NCI-H1092 treated with DMSO at 0.1 percent for 48 hours (cell line): ENCODE measurements at places on chromosomes 12 and 14.

DNA sequence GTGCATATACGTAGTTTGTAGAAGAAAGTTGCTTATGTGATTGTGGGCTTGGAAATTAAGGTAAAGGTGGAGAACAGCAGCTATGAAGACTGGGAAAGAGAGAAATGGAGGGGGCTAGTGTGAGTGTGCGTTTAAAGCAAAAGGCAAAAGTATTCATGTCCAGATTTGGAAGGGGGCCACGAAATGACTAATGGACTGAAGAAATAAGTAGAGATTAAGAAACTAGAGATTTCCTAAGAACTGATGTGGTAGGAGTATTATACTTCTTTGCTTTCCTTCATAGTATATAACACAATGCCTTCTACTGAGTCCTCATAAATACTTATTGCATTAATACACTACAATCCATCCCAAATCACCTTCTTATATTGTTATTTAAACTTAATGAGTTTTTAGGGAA, 298.6 kb upstream of the NOVA1 start:
- DNase-seq: no peak

DNA sequence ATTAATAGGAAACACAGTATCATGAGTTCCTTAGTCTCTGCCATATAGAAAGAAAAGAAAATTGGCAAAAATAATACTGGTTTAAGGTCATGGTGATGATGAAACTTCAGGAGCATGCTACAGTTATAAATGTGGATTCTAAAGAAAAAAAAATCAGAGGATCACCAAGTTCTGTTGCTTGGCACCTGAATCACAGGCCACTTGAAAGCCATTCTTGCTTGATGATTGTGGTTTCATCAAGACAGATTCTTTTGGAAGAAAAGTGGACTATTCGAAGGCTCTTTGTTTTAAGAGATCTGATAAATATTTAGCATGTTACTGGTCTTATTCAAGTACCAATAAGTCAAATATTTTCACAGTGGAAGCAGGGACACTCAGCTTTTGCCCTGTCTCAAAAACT, 148.9 kb downstream of the SAMD4A start:
- DNase-seq: no peak

DNA sequence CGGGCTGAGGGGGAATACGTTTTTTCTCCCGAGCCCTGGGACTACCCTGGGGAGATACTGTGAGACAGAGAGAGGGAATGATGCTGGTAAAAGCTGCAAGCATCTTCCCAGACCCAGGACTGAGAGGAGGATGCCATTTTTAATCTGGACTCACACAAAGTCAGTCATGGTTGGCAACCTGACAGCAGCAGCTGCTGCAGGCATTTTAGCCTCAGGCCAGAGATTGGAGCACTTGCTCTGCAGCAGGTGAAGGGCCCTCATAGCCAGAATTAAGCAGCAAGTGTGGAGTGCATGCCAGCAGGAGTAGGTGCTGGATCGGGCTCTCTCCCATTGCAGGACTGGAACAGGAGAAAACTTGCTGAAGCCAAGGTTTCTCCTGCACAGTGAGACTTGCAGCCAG, 361.1 kb upstream of the CLEC14A start:
- DNase-seq: peak; percentile 55

DNA sequence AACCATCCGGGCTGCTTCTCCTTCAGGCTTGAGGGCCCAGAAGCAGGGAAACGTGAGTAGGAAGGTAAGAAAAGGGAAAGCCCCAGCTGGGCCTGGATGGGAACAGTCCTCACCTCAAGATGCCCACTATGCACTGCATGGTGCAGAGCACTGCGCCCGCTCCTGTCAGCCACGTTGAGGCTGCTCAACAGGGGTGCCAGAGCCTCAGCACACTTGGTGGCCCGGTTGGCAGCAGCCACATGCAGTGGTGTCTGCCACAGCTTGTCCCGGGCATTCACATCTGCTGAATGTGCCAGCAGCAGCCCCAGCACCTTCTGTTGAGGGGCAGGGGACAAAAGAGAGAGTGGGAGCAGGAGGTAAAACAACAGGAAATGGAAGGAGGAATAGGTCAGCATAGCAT, 2.5 kb downstream of the ANKRD52 start:
- no peak for DNase-seq

GRCh38 chr12:11793921-11794710, 144.6 kb downstream of the ETV6 start:
- no peak for DNase-seq

- peak; percentile 69 for DNase-seq
Observed at GRCh38 chr12:16939871-16940306, 333.9 kb upstream of the LMO3 start.

GRCh38 chr12:66154776-66155175, 15.0 kb downstream of the TMBIM4 start:
- no peak for DNase-seq

- DNase-seq: no peak
Observed at GRCh38 chr14:74064426-74064825, 19.8 kb downstream of the ALDH6A1 start.

DNA sequence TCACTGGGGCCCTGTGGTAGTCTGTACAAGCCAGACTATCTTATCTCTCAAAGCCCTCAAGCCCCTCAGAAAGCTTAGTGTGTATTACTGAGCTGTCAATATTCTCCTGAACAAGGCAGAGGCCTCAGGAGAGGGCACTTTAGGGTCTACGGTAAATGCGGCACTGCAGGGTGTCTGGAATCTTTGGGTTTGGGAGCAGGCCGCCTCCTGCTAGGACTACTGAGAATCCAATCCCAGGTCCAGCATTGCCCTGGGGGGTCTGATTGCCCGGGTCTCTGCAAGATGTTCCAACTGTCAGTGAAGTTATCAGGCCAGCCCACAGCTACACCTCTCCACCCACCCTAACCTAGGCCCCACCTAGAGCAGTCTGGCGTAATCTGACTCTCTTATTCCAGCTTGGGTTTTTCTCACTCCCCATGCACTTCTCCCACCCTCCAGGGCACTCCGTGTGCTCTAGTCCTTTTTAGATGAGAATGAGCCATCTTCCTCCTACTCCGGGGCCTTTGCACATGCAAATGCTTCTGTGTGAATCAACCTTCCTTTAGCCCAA, 4.3 kb upstream of the ZFP36L1 start:
- DNase-seq: no peak

GRCh38 chr12:19129122-19129485, 429 bp upstream of the PLEKHA5 start:
- peak; percentile 55 for DNase-seq

DNA sequence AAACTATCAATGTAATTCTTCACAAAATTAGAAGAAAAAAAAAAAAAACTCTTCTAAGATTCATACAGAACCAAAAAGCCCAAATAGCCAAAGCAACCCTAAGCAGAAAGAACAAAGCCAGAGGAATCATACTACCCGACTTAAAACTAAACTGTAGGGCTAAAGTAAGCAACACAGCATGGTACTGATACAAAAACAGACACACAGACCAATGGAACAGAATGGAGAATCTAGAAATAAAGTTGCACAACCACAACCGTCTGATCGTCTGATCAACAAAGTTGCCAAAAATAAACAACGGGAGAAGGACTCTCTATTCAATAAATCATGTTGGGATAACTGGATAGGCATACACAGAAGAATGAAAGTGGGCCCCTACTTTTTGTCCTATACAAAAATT, 16.9 kb downstream of the CDK17 start:
- DNase-seq: no peak

DNA sequence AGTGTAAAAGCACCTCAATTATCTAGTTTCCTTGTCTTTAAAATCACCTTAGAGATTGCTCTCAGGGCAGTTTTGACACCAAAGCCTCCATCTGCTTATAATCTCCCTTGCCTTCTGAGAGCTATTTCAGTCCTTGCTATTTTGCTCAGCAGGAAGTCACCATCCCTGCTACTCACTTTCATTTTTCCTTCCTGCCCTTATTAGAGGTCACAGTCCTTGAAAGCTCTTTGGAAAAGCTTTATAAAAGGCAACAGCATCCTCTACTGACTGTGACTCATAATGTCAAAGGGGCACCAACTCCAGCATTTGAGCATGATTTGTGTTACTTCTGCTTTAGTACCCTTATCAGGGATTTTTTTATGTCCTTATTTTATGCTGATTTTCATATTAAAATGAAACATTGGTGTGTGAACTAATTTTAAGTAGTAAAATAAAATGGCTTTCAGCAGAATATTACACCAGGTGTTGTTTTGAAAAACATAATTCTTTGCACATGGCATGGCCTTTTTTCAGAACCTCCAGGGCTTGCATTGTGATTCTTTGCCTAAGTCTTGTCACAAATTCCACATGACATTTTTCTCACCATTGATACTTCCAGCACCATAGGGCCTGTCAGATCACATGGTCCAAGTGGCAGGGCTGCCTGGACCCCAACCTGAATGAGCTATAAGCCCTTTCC, 213.0 kb downstream of the ADAMTS20 start:
- no peak for DNase-seq

GRCh38 chr14:50865391-50866076, 6.3 kb upstream of the ABHD12B start:
- no peak for DNase-seq

- peak; percentile 16 for DNase-seq
Observed at GRCh38 chr14:77270361-77271112, 469 bp downstream of the NGB start.

DNA sequence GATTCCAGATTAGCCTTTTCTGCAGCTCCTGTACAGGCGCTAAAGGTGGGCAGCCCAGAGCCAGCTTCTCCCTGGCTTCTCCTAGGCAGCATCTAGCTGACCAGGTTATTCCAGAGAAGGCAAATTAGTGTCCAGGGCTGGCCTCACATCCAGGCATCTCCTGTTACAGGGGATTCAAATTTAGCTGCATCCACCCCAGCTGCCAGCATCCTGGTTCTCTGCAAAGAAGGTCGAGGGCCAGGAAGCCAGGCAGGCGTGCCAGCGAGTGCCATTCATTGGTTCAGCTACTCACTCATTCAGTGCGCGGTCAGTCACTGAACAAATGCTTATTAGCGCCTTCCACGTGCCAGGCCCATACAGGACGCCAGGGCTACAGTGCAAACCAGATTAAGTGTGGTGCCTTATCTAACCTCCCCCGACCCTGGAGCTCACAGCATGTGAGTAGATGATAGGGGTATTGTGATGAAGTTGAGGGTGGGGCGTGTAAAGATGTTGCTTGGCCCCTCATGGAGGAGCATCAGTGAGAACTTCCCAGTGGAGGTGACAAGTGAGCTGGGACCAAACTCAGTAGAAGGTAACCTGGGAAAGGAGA, 15.7 kb upstream of the FAM222A start:
- DNase-seq: no peak

GRCh38 chr14:67729072-67729885, 27.6 kb downstream of the RDH12 start:
- no peak for DNase-seq

DNA sequence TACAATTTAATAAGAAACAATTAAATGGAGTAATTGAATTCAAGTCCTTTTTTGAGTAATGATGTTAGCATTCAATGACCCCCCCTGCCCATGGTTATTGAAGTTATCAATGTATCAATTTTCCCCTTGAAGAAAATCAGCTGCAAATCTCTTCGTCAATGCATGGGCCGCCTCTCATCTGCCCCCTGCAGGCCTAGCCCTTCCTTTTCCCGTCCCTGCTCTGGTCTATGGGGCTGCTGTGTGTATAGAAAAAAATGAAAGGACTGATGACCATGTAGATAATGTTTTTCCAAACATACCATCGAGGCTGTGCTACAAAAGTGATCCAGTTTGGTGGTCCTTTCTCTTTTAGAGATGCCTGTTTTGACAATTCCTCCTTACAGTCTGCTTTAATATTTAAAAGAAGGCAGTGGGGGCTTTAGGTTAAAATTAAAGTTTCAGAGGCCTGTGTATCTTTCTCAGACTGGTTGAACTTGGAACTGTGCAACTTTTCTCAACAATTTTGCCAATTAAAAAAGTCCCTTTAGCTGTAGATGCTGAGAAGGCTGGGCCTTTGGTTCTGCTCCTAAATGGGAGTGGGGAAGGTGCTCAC, 98.4 kb downstream of the APAF1 start:
- no peak for DNase-seq

- DNase-seq: peak; percentile 92
Observed at GRCh38 chr12:106357549-106358395, at the start of gene POLR3B. TSS of gene POLR3B (plus strand) at chr12:106357748. CDS start at chr12:106357880, 132 bp downstream.

DNA sequence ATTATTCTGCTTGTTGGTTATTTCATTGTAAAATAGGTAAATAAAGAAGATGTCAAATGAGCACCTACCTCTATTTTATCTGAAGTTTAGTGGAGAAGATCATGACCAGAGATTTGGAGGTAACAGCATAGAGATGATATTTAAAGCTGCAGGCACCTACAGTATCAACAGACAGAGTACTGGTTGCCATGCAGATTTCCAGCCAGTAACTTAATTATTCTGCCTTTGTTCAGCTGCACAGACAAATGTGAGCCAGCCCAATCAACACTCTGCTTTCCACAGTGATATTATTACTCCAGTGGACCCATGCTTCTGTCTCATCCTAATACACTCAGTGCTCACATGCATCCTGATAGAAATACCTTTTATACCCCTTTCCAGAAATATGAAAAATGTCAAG, 348.5 kb upstream of the RGS6 start:
- DNase-seq: no peak

DNA sequence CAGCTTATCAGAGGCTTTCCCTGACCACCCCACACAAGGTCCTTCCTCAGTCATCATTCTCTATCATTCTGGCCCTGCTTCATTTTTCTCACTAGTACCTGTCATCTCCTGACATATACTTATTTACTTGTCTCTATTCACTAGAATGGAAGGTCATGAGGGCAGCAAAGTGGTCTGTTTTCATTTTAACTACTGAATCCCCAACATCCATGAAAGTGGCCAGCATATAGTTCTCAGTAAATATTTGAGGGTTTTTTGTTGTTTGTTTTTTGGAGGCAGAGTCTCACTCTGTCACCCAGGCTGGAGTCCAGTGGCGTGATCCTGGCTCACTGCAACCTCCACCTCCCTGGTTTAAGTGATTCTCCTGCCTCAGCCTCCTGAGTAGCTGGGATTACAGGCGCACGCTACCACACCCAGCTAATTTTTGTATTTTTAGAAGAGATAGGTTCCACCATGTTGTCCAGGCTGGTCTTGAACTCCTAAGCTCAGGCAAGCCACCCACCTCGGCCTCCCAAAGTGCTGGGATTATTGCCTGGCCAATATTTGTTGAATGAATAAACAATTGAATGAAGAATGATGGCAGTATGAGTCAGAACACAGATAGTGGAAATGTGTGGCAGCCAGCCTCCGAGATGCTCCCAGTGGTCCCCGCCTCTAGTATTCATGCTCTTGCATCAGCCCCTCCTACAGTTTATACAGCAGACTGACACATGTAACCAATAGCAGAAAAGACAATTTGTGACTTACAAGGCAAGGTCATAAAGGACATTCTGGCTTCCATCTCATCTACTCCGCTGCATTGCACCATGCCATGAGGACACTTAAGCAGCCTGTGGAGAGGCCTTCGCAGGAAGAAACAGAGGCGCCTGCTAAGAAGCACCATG, 7.0 kb upstream of the ANO6 start:
- DNase-seq: no peak

- peak; percentile 47 for DNase-seq
Observed at GRCh38 chr12:26833743-26834490, 923 bp upstream of the ITPR2 start.

- DNase-seq: peak; percentile 25
Observed at GRCh38 chr14:69090187-69090789, 62.6 kb downstream of the DCAF5 start.
